ENCODE measurements at places on chromosomes 4 and X. TPM values are rescaled to one million over a fixed set of nuclear protein-coding genes. Genes with fewer than 3 reads are reported as not detected.

Gene RBM47
- 93.9 TPM for total RNA-seq

- H3K4me1 ChIP-seq = no peaks in the 10 kb centered on the region
- no peak for DNase-seq
- no peaks in the 10 kb centered on the region for H3K27me3 ChIP-seq
- no peak overlapping the region for H3K4me3 ChIP-seq
These were observed 204.2 kb downstream of the GPC3 start for GRCh38 chrX:133781174-133781573.

Gene PCDH10
- 2.5 TPM for total RNA-seq

DNA sequence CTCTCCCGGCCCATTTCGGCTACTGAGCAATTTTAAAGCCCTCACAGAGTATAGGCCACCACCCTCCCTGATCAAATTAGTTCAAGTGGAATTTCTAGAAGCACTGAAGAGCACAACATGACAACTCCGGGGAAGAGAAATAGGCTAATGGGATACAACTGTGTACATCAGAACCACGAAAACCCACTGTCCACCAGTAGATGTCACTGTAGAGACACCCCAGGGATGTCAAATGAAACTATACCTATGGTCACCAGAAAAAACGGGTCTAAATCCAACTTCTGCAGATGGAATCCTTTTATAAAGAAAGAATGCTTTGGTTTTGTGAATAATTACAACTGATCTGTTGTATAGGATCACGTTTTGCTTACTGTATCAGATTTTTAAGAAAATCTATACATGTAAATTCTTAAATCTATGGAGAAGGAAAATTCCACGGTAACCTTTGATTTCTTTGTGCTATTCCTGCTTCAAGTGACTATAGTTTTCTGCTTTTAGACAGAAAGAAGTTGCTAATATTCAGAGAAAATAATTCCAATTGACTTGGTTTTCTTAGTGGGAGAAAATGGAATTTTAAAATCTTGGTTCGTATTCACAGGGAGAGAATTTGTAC is 29.5 kb upstream of the MAP3K15 start:
- no peaks in the 10 kb centered on the region for H3K27me3 ChIP-seq
- no peak overlapping the region for H3K27ac ChIP-seq
- H3K36me3 ChIP-seq = no peaks in the 10 kb centered on the region
- no peaks in the 10 kb centered on the region for H3K4me1 ChIP-seq
- no peak overlapping the region for H3K4me3 ChIP-seq

Gene PROM1
- total RNA-seq = not detected

DNA sequence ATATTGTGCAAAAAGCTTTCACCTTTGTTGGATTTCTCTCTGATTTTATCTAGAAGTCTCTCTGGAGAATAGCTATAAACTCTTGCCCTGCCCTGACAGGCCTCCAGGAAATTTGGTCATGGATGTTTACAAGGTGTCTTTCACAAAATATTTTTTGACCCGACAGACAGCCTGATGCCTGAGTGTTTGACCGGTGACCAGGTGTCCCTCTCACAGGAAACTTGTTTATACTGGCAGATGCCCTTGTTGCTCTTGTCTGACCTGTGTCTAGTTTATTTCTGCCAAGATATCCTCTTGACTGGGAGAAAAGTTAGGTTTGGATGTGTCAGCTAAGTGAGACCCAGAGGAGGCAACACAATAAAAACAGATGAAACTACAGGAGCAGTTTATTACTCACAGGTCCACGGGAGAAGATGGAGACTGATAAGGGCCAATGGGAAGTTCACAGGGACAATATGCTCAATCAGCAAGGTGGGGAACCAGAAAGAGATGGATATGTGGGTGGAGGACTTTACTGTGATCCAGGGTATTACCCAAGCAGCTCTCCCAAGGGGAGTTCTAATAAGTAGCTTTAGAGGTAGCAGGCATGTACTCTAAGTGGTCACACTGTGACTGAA is 243.3 kb downstream of the ARAP2 start:
- no peak overlapping the region for H3K4me3 ChIP-seq
- H3K27ac ChIP-seq = no peak overlapping the region
- DNase-seq = no peak
- H3K4me1 ChIP-seq = no peaks in the 10 kb centered on the region
- no peaks in the 10 kb centered on the region for H3K27me3 ChIP-seq
- no peaks in the 10 kb centered on the region for H3K36me3 ChIP-seq

All from tibial nerve (tissue), 4 donors.